Motor neuron (in vitro differentiated cells): ENCODE measurements at places on chromosomes 12 and 14. TPM values are rescaled to one million over a fixed set of nuclear protein-coding genes. Genes with fewer than 3 reads are reported as not detected.

GRCh38 chr14:61388976-61389576 is 67.7 kb downstream of the PRKCH start:
- no peak for ATAC-seq

- ATAC-seq = peak; percentile 89
Measured at GRCh38 chr12:8780389-8780788, 42.0 kb upstream of the A2ML1 start.

DNA sequence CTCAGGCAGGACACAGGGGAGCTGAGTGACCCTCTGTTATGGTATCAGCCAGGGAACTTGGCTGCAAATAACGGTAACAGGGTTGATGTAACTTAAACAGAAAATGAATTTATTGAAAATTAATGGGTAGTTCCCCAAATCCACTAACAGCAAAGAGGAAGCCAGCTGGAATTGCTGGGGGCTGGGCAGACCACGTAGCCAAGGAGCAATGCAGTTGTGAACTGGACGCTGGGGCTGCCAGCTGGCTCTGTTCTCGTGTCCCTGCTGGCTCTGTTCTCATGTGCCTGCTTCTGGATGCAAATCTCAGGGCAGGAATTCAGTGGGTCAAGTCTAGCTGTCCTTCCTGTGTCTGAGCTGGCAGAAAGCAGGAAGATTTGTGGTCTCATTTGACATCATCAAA is 1383.3 kb upstream of the TMEM132C start:
- no peak for ATAC-seq

- no peak for ATAC-seq
Measured at GRCh38 chr12:93279565-93280412, 97.9 kb upstream of the NUDT4 start.

- peak; percentile 90 for ATAC-seq
Measured at GRCh38 chr12:46555406-46555852, 182.9 kb upstream of the SLC38A2 start.

- ATAC-seq = no peak
Measured at GRCh38 chr14:86217523-86217922, 687.6 kb downstream of the FLRT2 start.

- no peak for ATAC-seq
Measured at GRCh38 chr14:42626986-42627385, 1020.3 kb downstream of the LRFN5 start.

DNA sequence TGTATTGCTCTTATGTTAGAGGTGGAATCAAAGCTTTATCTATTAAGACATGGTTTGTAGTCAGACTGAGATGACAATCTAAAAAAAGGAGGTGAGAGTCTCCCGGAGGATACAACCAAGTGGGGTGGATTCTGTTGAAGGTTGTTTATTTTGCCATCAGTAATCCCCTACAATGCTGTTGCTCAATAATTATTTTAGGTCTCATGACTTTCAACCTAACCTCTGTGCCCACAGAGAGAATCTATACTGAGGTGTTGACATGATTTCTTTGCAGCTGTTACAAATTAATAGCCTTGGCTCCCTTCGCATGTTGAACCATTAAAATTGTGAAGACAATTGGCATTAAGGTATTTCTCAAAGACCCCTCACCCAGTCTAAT is 28.7 kb upstream of the FOS start:
- ATAC-seq = no peak

ADAM20 gene
- 1.4 and 1.6 TPM in 2 replicates for total RNA-seq

ZCRB1 gene
- total RNA-seq = 40.6 and 44.1 TPM in 2 replicates

SLC10A1 gene
- 0.86 and 1.1 TPM in 2 replicates for total RNA-seq

PTPRQ gene
- total RNA-seq = 0.05 and 0.08 TPM in 2 replicates

RPS6KL1 gene
- 33.7 and 38.4 TPM in 2 replicates for total RNA-seq

VPS37B gene
- 107 TPM in 2 replicates for total RNA-seq

USP44 gene
- 10.0 and 10.6 TPM in 2 replicates for total RNA-seq
